GM04503 (cell line): ENCODE measurements at places on chromosomes 2 and 18.
A peak's percentile ranks its signal among the peaks of the same experiment; 100 is the strongest.

DNA sequence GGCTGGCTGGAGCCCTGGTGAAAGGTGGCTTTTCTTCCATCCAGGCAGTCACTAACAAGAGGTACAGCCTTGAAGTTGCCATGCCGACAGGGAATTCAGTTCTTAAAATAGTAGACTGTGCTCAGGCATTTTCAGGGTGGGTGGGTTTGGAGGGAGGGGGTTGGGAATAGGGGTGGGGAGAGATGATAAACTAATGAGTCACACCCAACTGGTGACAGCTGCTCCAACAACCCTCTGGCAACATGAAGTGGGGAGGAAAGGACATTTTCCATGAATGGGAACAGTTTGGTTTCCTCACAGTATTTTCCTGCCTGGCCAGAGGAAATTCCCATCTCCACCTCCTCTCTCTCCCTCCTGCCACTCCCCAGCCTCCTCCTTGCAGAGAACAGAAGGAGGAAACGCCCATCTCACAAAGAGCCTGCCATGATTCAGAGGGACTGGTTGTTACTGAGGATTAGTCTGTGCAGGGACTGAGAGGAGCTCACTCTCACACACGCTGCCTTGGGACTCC, 113.0 kb upstream of the SLC1A4 start:
- peak; percentile 64 for DNase-seq

DNA sequence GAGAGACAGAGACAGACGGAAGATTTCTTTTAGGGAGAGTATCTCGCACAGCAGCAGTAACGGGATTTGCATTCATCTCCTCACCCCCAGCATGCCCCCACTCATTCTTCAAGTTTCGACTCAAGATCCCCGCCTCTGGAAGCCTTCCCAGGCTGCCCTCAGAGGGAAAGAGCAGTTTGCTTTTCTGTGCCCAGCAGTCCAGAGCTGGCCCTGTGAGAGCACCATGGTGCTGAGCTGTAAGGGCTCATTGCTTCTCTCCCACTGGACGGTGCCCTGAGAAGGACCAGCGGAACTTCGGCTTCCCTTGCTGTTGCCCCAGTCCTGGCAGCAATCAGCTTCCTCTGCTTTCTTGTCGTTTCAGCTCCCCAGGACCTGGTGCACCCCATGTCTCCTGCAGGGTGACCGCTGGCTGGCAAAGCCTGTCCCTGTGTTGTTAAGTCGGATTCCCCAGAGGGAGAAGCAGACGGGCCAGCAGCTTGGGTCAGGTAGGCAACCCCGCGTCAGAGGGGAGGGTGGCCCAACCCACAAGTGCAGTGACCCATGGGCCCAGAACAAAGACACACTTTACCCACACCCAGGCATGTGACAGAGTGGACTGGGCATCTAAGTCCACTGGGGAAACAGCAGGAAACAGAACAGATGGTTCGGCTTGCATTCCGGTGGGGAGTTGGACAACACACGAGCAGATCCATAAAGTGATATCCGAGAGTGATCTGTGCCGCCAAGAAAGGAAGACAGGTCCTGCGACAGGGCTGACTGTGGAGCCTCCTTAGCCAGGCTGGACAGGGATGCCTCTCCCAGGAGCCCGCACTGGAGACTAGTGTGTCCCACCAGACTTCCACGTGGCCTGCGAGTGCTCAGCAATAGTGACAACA, 36.6 kb downstream of the TMEM177 start:
- DNase-seq, result no peak

DNA sequence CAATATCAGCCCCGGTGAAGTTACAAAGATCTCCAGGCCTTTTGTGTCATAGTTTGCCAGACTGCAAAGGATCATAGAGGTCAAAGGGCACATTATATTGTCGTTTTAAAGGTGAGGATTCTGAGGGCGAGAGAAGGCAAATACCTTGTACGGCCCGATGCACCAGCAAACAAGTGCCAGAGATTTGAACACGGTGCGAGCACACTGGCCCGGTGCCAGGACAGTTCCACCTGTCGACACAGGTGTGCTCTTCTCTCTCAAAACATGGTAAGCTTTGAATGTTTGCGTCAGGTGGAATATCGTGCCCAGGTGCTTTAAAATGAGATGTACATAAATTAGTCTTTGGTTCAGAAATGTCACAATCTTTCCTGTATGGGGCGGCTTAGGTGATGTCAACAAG, 776.1 kb upstream of the ID2 start:
- DNase-seq, result no peak

DNA sequence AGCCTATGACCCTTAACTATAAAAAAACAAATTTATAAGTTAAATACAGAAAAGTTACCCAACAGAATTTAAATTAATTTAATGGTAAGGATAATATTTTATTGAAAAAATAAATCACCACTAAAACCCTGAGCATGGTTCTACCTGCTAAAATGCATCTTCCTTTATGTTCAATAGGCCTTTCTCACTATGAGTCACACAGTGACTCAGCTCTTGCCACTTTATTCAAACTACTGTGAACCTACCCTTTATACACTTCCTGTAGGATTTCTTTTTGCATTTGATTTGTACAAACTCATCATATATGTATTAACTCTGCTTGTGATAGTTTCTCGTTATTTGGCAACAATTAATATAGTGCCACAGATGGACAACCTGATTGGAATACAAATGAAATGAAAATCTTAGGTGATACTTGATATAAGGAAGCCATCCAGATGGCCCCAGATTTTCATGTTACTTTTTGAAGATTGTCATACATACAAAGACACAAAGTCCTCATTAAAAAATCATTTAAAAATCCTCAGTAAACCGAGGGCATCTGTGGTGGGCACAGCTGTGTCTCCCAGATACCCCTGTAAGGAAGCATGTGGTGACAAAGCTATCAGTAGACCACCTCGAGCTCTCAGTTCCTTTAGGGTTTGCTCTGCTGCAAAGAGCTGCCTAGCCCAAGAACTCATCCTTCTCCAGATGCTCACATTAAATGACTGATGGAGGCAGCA, 55.2 kb upstream of the COBLL1 start:
- DNase-seq, result no peak

DNA sequence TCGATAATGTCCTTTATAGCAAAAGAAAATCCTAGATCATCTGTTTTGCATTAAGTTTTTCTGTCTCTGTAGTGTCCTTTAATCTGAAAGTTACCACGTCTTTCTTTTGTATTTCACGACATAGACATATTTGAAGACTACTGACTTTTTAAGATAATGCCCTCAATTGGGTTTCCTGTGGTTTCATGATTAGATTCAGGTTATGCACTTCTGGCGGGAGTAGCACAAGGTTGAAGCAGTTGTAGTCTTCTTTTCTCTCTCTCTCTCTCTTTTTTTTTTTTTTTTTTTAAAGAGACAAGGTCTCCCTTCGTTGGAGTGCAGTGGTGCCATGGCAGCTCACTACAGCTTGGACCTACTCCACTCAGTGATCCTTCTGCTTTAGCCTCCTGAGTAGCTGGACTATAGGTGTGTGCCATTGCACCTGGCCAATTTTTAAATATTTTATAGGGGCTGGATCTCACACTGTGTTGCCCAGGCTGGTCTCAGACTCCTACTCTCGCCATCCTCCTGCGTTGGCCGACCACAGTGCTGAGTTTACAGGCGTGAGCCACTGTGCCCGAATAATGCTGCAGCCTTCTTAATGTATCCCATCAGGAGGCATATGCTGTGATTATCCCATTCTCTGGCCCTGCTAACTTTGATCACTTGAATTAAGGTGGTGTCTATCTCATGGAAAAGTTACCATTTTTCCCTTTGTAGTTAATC, 3.9 kb downstream of the INPP4A start:
- DNase-seq, result no peak

DNA sequence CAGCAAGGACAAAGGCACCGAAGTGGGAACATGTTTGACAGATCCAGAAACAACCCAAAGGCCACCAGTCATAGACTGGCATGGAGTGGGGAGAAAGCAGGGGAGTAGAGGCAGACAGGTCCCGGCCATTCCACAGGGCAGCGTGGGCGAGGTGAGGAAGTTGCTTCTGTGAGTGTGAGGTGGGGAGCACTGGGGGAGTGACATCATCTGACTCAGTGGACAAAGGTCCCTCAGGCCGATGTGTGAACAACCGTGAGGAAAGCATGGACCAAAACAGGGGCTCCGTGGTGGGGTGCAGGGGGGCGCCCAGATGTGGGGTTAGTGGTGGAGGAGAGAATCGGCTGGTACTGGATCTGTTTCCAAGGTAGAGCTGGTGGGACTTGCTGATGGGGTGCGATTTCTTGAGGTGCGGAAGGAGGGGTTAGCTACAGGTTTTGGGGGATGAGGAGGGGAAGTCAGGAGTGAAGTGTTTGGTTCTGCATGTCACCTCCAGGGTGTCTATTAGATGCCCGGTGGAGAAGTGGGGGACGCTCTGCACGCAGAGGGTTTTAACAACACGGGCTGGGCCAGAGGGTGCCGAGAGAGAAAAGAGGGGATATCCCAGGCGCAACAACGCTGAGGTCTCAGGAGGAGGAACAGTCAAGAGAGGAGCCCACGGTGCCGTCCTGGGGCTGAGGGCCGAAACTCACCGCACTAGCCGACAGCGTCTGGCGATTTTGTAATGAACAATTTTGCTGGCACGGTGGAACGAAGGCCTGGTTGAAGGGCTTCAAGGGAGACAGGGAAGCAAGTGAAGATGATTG, 2.5 kb upstream of the SFT2D3 start:
- DNase-seq, result no peak

GRCh38 chr2:156005999-156006712, 326.4 kb downstream of the NR4A2 start:
- no peak for DNase-seq

- no peak for DNase-seq
These were observed 129.7 kb downstream of the TDRD15 start for GRCh38 chr2:21253311-21254027.

DNA sequence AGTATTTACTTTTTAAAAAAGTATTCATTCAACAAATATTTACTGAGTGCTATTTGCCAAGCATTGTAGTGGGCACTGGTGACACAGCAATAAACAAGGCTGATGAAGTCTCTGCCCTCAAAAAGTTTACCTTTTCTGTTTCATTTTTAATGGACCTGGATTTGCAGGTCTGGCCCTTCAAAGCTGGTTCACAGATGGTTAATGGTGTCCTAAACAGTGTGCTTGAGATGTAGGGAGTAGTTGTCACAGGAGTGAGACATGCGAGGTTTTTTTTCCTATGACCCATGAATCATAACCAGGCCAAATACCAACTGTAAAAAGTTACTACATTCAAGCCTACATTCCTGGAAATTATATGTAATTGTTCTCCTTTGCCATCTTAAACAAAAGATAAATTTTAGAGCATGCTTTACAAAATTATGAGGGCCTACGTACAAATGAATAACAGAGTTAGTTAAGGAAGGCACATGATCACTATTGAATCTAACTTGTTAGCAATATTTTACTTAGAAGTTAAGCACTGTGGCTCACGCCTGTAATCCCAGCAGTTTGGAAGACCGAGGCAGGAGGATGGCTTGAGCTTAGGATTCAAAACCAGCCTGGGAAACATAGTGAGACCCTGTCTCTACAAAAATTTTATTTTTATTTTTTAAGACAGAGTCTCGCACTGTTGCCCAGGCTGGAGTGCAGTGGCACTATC, 223.9 kb downstream of the MBD5 start:
- DNase-seq, result peak; percentile 60

DNA sequence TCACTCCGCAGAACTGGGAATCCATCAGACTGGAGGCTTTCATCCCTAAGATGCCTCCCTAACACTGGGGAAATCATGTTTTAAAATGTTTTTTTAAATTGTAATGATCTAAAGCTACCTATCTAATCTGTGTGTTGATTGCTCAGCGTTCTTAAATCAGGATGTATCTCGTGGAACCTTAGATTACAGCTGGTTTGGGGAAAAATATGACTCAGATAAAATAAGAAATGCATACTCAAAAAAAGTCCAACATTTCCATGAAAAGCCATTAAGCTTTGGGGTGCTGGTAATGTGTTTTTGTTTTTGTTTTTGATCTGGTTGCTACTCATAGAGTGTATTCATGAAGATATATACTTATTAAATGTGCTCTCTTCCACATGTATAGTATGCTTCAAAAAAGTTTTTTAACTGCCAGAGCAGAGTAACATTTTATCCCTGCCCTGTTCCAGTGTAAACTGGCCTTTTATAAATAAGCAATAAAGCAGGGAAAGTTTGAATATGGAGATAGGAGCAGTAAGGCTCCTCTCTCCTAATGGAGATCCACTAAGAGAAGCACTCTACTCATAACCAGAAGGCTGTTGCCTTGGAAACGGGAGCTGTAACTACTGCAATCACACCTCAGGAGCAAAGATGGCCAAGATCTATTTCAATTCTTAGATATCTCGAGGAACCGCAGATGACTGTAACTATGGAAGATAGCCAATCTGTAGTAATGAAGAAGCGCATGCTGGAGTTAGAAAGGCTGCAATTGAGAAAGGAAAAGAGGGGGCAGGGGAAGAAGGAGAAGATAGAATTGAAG, 41.6 kb downstream of the ANKRD44 start:
- no peak for DNase-seq

GRCh38 chr2:119463990-119464389, 32.3 kb downstream of the TMEM37 start:
- DNase-seq, result no peak

GRCh38 chr2:160022162-160022561, 40.3 kb downstream of the PLA2R1 start:
- DNase-seq, result no peak
